KG1 (cell line): ENCODE measurements at places on chromosomes 16 and 17.
A peak's percentile ranks its signal among the peaks of the same experiment; 100 is the strongest.

DNA sequence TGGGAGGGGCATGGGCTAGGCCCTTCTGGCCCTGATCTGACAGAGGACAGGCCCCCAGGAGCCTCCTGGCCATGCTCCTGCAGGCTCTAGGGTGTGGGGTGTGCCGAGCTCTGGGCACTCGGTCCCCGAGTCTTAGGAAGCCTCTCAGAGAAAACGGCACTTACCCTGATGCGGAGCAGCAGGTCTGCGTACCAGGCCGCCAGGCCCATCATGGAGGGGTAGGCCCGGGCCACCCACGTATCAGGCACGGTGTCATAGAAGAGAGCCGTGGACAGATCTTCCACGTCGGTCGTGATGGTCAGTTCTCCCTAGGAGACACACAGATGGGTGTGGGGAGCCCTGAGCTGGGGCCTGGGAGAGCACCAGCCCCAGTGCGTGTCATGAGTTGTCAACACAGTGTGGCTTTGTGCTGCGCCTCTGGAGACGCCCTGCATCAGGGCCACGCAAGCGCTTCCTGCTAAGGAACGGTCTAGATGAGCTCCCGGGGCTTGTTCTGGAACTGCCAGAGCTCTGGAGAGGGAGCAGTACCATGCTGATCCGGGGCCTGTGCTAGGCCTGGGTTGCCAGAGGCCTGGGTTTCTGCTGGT lies 47.9 kb downstream of the PGS1 start:
- DNase-seq = no peak

DNA sequence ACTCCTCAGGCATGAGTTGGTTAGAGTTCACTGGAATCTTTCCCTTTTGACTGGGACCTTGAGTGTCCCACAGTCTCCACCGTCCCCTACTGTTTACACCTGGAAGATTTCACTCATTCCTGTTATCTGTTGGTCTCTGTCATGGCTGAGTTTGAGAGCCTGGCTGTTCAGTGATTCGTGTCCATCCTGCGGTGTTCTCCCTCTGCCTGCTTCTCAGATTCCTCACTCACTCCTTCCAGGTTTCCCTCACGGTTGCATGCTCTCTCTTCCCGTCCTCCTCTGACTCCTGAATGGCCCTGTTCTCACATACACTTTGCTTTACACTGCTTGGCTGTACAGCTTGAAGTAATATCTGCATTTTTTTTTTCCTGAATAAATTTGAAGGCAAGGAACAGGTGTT lies 24.5 kb downstream of the OR1D5 start:
- DNase-seq = no peak

DNA sequence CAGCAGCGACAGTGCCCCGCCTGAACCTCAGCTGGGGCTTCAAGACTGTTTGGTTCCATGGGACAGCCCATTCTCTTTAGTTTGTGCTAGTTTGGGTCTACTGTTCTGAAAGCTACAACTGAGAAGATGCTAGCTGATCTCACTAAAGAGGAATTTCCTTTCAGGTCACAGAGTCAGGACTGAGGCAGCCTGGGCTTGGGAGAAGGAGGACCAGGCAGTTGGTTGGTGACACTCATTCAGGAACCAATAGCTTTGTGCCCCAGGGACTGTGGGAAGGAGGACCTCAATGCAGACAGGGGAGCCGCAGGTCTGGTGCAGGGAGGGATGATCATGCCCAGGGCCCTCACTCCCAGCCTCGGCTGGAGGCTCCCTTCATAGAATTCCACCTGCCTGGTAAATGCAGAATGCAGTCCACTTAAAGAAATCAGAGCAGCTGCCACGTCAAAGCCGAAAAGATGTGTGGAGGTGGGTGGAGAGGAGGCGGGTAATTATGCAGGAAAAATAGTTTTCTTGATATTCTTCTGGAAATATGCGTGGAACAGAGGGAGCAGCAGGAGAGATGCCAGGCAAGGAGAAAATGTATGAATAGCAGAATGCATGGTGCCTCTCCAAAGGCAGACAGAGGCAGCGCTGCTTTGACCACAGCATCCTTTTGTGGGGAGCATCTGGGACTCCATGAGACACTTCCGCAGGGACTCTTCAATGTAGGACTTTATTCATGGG lies 32.6 kb upstream of the ZFP90 start:
- no peak for DNase-seq

GRCh38 chr16:58449768-58450167 lies 50.2 kb upstream of the NDRG4 start:
- no peak for DNase-seq

GRCh38 chr16:48215738-48216137 lies 28.4 kb upstream of the LONP2 start:
- DNase-seq = no peak

DNA sequence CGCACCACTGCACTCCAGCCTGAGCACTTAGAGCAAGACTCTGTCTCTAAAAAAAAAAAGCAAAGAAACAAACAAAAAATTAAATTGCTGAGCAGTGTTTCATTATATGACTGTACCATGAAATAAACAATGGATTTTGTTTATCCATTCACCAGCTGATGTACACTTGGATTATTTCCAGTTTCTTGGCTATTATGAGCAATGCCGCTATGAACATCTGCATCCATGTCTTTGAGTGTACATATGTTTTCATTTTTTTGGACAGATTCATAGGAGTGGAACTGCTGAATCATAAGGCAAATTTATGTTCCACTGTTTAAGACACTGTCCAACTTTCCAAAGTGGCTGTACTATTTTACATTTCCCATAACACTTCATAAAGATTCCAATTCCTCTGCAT lies 8.0 kb downstream of the RNF157 start:
- DNase-seq = no peak

GRCh38 chr16:12678983-12679382 lies 124.7 kb downstream of the CPPED1 start:
- DNase-seq = no peak

- DNase-seq = no peak
Measured at GRCh38 chr16:89828199-89828869, at the start of gene SPIRE2. Gene SPIRE2 (plus strand): TSS chr16:89828475. CDS start chr16:89828551, 76 bp downstream.

DNA sequence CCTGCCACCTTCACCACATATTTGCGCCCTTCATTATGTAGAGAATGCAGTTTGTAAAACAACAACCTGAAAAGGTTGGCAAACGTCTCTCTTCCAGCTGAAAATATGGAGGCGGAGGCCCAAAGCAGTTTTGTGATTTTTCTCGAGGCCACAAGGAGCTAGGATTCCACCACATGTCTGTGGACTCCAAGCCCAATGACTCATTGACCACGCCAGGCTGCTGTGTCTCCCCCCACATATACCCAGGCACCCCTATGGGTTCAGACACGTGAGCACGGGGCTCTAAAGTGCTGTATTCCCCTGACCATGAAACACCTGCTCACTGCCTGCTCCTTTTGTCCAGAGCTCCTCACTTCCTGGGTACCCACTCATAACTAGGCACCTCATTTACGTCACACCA lies 121.4 kb upstream of the CDH5 start:
- DNase-seq = no peak

- no peak for DNase-seq
Measured at GRCh38 chr17:53420035-53420641, 402.6 kb upstream of the KIF2B start.

DNA sequence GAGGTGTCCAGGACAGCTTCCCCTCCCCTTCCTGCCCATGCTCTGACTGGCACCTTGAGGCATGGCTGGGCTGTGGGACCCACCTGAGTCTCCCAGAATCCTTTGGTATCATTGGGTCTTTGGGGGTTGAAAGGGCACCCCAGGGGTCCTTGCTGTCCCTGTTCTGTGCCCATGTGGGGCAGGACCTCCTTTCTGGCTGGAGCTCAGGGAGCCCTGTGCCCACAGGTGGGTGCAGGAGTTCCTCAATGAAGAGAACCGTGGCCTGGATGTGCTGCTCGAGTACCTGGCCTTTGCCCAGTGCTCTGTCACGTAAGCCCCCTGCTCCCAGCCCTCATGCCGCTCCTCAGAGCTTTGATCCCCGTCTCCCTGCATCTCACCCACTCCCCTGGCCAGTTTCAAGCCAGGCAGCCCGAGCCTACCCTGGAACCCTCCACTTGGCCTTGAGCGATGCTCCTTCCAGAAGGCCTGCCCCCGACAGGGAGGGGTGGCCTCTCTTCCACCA lies 11.8 kb downstream of the FMNL1 start:
- DNase-seq = no peak

- DNase-seq = no peak
Measured at GRCh38 chr17:19796457-19796856, 48.4 kb upstream of the ALDH3A1 start.

DNA sequence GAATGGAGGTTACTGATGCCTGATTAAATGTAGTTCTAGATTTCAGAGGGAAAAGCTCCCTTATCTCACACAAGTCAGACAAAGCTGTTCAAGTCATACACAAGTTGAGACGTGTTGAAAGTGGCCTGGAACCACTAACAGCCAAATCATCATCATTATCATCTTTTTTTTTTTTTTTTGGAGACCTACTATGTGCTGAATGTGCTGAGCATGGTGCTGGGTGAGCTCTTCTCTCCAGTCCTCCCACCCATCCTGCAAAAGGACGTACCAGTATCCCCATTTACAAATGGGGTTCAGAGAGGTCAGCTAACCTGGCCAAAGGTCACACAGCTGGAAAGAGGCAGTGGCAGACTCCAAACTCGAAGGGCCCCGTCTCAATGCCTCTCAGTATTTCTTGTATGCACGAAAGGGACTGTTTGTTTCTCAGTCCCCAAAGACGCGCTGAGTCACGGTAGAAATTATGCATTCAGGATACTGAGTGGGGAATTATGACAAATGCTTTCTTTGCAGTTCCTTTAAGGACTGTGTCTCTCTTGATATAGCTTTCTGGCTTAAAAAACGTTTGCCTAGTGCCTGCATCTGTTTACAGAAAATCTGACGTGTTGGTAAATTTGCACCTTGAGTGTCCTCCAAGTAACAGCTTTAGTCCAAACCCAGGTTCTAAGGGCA lies 235.5 kb downstream of the XYLT1 start:
- no peak for DNase-seq

DNA sequence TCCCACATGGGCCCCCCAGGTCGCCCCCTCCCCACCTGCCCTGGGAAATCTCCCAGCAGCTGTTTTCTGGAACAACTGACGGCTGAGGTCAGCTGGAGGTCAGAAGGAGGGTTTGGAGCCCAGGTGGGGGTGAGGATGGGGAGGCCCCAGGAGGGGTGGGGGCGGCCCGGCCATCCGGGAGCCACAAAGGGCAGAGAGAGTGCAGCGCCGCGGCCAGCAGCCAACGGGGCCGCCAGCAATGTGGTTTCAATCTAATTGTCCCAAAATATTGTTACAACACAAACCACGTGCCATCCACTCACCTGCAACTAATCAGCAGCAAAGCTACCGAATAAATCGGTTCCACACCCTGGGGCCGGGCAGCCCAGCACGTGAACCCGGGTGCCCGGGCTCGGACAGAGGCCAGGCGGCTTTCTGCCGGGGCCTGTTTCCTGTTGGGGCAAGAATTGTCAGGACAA lies 28.3 kb upstream of the SLC38A10 start:
- DNase-seq = no peak

DNA sequence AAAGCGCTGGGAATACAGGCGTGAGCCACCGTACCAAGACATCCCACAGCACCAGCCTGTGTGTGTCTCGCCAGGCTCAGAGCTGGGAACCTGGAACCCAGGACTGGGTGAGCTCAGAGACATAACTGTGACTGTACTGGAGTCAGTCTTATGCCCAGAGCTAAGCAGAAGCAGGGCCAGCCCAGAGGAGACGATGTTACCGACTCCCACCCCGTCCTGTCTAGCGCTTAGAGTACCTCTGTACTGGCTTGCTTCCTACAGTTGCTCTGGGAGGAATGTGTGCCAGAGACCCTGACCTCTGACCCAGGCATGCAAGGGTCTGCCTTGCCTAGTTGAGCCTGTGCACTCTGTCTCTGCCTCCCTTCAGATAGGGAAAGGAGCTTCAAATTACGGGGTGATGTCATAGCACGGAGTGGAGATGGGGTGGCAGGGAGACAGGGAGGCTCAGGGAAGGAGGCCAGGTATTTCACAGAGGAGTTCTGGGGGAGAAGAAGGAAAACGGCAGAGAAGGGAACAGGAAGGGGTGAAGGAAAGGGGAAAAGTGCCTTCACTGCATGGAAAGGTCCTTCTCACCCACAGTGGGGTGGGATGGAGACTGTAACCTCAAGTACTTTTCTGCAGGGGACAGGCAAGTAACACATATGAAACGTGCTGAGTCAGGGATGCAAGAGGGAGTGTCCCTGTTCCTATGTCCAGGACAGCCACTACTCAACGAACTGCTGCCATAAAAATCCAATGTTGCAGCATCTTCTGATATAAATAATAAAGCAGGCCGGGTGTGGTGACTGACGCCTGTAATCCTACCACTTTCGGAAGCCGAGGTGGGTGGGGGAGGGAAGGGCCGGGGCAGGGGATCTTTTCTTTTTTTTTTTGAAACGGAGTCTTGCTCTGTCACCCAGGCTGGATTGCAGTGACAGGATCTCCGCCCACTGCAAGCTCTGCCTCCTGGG lies 5.8 kb upstream of the ARMC5 start:
- DNase-seq = no peak

GRCh38 chr17:48202959-48203358 lies 95.4 kb downstream of the SNX11 start:
- DNase-seq = no peak

GRCh38 chr17:68061512-68062313 lies 26.2 kb downstream of the KPNA2 start:
- DNase-seq = no peak

DNA sequence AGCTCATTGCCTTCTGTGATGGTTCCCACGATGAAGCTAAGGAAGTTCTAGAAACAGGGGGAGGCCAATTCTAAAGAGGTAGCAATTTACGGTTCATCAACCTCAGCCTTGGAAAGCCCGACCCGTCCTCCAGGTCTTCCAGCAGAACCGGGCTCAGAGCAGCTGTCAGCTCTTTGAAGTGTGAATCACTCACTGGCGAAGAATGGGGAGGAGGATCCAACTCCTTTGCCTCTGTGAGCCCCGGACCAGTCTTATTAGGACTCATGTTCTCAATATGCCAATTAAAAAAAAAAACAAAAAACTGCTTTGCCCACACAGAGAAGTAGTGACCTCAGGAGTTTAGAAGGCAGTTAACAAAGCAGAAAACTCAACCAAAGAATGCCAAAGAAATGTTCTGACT lies 31.4 kb downstream of the STX8 start:
- no peak for DNase-seq

DNA sequence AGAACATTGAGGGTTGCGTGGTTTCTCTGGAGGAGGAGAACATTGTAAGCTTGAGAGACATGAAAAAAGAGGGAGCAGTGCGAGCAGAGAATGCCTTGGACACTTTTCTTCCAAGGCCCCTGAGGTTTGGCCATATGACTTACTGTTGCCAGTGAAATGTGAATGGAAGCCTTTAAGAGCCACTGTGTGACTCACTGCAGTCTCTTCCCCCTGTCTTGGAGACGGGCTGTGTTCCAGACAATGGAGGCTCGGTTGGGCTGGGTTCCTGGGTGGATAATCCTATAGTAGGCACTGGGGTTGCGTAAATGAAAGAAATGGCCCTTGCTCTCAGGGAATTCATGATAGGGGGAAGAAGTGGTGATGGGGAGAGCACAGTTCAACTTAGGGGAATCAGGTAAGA lies 75.5 kb downstream of the SHISA9 start:
- no peak for DNase-seq

DNA sequence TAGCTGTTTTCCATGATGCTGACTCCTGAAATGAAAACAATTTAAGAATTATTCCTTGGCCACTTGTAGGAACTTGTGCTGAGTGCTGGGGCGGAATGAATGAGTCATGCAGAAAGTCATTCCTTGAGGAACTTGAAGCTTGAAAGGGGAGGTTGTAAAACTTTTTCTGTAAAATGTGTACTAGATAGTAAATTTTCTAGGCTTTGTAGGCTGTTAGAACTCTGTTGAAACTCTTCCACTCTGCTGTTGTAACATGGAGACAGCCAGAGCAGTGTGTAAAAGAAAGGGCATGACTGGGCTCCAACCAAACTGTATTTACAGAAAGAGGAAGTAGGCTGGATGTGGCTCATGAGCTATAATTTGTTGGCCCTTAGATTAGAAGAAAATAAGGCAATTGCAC lies 46.1 kb downstream of the ABCA8 start:
- peak; percentile 30 for DNase-seq
